ENCODE measurements at places on chromosomes 7 and 10.
A peak's percentile ranks its signal among the peaks of the same experiment; 100 is the strongest.

GRCh38 chr7:145106001-145106400 is 270.1 kb upstream of the TPK1 start:
- no peak for DNase-seq

DNA sequence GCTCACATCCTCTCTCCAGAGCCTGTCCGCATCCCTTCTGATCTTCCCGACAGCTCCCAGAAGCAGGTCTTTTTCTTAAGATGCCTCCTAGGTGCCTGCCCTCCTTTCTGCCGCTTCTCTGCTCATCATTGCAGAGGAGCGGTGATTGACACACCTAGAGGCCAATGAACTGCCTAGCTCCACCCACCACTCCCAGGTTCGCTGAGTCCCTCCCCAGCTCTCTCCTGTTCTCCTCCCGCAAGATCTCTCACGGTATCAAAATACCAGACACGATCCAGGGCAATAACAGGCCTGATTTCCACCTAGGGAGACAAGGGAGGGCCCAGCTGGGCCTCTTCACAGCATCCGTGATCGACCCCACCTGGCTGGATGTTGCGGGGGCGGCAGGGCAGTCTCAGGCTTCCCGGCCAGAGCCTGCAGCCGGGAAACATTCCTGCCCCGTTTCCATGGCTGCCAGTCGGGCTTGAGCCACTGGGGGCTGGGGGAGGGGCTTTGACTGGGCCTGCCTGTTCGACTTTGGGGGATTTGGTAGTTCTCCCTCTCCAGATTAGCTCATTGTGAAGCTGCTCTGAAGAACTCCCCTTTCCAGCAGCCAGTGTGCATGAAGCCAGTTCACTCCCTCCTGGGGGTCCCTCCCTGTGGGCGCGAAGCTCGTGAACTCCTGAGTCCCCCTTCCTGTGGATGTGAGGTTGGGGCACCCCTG is 373.5 kb downstream of the RPS24 start:
- DNase-seq: peak; percentile 78

GRCh38 chr7:118183428-118183785 is 557 bp upstream of the LSM8 start:
- DNase-seq: peak; percentile 33

DNA sequence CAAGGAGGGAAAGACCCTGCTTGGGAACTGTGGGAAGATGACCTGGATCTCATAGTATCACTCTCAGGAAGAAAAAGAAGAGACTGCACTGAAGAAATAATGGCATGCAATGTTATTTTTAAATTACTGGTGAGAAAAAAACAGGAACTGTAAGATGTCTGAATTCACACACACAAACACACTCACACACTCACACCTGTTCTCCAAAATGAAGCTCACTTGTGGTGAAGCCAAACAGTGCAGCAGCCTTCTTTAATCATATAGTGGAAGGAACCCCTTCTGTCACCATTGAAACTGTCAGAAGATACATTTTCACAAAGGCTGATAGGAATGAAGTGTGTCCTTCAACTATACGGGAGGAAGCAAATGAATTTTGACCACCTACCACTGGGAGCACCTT is 156.5 kb upstream of the GHITM start:
- DNase-seq: no peak

DNA sequence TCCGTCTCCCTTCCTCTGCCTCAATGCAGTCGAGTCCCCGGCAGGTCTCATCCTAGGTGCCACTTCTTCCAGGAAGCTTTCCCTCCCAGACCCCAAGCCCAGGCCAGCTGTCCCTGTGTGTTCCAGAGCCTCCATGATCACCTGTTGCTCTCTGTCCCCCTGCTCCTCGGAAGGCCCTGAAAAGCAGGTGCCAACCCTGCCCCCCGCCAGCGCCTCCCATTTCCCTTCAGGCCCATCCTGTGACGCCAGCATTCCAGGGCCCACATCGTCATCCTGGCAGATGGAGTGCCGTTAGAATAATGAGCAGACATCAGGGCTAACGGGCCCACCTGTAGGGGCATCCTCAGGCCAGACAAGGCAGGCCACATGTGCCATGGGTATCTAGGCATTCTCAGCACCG is 253.0 kb upstream of the PPP2R2D start:
- no peak for DNase-seq

DNA sequence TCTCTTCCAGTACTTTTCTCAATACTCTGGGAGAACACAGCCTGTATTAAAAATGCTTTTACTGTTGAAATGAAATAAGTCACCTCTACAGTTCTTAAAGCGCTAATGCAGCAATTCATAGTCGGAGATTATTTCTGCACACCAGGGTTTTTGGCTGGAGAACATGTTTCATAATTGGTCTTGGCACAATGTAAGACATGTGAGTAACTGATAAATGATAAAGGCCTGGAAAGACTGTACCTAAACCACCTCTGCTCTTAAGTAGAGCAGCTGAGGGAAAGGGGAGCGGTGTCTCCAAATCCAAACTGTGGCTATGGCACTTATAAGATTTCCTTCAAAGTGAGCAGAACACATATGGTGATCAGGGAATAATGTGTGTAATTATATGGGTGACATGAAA is 390.3 kb upstream of the MBL2 start:
- no peak for DNase-seq

- DNase-seq: no peak
Observed at GRCh38 chr10:127157506-127158200, 38.7 kb downstream of the INSYN2A start.

DNA sequence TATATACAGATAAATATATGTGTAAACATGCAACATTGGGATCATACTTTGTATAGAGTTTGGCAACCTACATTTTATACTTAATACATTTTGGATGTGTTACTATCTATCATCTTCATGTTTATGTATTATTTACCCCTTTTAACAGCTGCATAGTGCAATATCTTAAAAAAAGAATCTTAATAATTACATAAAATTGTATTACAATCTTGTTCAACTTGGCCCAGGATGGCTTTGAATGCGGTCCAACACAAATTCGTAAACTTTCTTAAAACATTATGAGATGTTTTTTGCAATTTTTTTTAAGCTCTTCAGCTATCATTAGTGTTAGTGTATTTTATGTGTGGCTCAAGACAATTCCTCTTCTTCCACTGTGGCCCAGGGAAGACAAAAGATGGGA is 26.3 kb upstream of the PRPS1L1 start:
- DNase-seq: no peak

DNA sequence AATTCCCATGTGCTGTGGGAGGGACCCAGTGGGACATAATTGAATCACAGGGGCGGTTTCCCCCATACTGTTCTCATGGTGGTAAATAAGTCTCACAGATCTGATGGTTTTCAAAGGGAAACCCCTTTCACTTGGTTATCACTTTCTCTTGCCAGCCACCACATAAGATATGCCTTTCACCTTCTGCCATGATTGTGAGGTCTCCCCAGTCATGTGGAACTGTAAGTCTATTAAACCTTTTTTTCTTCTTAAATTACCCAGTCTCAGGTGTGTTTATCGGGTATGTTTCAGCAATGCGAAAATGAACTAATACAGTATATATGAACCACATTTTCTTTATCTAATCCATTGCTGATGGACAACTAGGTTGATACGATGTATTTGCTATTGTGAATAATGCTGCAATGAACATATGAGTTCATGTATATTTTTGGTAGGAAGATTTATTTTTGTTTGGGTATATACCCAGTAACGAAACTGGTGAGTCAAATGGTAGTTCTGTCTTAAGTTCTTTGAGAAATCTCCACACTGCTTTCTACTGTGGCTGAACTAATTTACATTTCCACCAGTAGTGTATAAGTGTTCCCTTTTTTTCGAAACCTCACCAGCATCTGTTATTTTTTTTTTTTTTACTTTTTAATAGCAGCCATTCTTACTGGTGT is 70.0 kb upstream of the HGF start:
- DNase-seq: no peak

GRCh38 chr10:33820531-33820930 is 486.1 kb upstream of the NRP1 start:
- no peak for DNase-seq

DNA sequence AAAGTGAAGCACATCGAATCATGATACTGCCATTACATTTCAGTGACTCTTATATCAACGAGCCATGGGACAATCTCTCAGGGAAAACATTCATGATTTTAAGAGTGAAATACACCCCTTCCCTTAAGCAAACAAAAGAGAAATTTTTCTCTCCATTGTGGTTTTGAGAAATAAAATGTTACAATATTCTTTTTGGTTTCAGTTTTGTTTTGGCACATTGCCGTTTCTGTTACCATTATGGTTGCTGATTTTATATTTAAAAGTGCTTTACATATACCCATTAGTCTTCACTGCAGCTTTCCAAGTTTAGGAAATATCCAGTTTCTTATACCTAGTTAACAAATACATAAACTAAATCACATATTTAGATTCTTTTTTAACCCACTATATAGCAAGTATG is 126.8 kb upstream of the SEM1 start:
- peak; percentile 16 for DNase-seq

GRCh38 chr10:102003541-102003940 is 52.4 kb downstream of the ARMH3 start:
- DNase-seq: no peak

DNA sequence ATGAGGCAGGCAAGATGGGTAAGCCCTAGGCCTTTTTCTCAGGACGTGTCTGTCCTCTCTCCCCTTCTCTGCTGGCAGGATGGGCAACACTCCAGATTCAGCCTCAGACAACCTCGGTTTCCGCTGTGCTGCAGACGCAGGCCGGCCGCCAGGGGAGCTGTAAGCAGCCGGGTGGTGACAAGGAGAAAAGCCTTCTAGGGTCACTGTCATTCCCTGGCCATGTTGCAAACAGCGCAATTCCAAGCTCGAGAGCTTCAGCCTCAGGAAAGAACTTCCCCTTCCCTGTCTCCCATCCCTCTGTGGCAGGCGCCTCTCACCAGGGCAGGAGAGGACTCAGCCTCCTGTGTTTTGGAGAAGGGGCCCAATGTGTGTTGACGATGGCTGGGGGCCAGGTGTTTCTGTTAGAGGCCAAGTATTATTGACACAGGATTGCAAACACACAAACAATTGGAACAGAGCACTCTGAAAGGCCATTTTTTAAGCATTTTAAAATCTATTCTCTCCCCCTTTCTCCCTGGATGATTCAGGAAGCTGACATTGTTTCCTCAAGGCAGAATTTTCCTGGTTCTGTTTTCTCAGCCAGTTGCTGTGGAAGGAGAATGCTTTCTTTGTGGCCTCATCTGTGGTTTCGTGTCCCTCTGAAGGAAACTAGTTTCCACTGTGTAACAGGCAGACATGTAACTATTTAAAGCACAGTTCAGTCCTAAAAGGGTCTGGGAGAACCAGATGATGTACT is 13.1 kb downstream of the PHKG1 start:
- DNase-seq: no peak

- peak; percentile 71 for DNase-seq
Observed at GRCh38 chr7:105808703-105809590, 67.5 kb downstream of the ATXN7L1 start.
